ENCODE measurements at places on chromosomes 5 and 9. TPM values are rescaled to one million over a fixed set of nuclear protein-coding genes. Genes with fewer than 3 reads are reported as not detected.

DNA sequence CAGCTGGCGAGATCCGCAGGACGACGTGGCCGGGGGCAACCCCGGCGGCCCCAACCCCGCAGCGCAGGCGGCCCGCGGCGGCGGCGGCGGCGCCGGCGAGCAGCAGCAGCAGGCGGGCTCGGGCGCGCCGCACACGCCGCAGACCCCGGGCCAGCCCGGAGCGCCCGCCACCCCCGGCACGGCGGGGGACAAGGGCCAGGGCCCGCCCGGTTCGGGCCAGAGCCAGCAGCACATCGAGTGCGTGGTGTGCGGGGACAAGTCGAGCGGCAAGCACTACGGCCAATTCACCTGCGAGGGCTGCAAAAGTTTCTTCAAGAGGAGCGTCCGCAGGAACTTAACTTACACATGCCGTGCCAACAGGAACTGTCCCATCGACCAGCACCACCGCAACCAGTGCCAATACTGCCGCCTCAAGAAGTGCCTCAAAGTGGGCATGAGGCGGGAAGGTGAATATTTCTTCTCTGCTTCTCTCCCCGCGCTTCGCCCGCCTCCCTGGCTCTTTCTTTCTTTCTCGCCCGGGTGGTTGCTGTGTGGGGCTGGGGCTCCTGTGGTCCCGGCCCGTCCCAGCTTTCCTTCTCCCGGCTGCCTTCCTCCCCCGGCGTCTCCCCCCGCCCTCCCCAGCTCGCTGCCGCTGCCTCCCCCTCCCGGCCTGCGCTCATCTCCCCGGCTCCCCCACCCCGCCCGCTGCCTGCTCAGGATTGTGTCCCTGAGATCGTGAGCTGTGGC is 2.2 kb downstream of the NR2F1 start:
- DNase-seq = peak; percentile 29

DNA sequence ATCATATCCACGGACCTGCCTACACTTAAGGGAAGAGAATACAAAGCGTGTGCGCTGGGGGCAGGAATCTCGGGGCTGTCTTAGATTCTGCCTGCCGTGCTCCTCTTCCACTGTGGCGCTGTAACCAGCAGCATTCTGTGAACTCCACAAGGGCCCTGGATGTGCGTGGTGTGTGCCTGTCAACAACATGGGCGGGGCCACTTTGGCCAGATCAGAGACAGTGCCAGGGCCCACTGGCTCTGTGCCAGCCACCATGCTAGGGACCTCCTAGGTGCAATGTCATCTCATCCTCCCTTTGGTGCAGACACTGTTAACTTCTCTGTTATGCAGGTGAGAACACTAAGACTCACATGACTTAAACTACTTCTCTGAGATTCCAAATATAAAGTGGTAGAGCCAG is 113.7 kb downstream of the COL23A1 start:
- no peak for DNase-seq

- DNase-seq = no peak
Observed at GRCh38 chr5:65070026-65070425, 301.3 kb downstream of the CWC27 start.

DNA sequence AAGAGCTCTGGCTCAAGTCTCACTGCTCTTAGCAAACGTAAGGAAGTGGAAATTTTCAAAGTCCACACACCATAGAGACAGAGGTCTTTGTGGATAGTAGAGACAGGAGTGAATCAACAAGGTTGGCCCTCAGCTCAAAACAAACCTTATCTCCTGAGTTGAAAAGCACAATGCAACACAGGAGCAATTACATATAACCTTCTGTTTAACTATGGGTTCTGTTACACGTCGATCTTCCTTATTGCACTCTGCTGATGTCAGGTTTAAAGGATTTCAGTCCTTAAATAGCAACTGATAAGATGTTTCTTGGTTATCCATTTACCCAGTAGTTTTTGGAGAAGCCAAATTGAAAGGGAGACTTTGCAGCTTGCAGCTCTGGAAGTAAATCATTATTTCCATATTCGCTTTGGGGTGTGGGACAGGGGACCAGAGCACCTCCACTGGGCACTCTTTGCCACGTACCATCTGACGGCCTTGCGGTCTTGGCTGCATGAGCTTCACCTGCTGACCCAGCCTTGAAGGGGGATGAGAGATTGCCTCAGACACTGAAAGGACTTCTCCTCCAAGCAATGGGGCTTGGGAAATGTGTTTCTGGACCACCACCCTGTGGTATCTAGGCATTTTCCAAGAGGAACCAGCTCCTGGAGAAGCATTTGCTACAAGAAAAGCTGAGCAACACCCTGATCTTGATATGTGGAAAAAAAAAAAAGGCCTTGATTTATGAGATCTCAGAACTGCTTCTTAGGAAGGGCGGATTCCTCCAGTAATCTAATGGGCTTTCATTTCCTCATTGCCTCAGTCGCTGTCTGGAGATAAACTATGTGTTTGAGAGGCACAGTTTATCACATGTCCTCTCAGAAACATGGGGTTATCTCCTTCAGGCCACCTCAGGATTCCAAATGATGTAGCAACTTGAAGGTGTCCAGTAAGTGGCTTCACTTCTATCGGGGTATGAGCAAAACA is 56.2 kb upstream of the ZNF622 start:
- DNase-seq = no peak

DNA sequence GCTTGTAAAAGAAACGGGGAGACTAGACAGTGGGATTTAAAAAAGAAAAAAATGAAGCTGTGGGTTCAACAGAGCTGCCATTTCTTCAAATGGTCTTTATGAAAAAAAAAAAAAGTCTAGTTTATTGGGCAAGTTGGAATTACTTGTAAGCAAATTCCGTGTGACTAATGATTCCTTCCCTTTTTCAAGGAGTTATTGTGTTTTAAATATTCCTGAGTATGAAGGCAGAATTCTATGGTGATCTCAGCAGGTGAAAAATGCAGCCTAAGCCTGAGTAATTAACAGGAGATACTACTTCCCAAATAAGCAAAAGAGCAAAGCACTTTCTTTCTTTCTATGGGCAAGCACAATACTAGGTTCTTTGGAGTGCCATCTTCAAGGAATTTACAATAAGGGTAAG is 481.9 kb downstream of the ZNF608 start:
- no peak for DNase-seq

GRCh38 chr5:50969151-50970031 is 303.0 kb downstream of the PARP8 start:
- DNase-seq = no peak

DNA sequence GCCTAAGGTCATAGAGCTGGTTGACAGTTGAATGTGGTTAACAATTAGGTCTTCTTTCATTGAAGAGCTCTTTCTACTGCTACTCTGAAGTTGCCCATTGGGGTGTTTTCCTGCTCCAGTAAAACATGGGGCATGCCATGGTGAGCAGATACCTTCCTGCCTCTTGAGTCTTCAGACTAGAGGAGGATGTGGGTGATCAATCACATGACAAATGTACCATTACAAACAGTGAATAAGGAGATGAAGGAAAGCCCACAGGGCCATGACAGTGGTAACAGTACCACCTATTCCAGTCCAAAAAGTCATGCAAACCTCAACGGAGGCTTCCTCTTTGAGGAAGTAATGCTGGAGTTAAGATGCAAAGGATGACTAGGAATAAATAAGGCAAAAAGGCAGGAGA is 73.5 kb downstream of the CYFIP2 start:
- DNase-seq = no peak

- no peak for DNase-seq
Observed at GRCh38 chr5:38648703-38649291, 92.4 kb upstream of the LIFR start.

- DNase-seq = no peak
Observed at GRCh38 chr9:99020786-99021436, 77.2 kb downstream of the COL15A1 start.

DNA sequence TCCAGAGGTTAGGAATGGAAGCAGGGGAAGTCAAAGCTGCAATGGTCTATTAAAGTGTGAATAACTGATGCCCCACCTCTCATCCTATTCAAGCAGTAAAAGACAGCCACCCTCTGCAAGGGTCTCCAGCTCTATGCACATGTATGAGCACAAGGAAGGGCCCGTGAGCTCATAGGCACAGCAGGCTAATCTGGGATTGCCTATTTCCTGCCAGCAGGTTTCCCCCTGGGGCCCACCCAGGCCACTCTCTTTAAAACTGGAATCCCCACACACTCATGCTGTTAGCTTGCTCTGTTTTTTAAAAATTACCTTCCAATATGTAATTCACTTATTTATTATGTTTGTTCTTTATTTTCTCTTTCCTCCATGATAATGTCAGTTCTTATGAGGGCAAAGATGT is 48.7 kb upstream of the ZNF366 start:
- DNase-seq = no peak

GRCh38 chr9:92378865-92379560 is 25.4 kb downstream of the OGN start:
- DNase-seq = no peak

DNA sequence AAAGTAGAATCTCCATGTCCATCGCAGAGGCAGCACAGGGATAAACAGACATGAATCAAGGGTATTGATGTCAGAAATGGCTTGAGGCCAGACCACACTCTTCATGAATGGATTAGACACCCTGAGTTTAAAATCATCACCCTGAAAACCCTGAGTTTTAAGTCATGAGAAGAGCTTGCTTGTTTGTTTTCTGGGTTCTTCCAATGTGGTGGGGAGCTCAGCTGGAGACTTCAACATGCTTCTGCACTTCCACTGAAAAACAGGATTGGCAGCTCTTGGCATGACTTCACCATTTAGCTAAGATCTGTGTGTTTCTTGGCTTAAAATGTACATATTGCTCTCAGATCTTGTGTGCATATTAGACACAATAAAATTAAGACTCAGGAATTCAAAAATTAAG is 9.8 kb downstream of the GCNT4 start:
- DNase-seq = no peak

GRCh38 chr9:127975376-127976315 is 5.1 kb downstream of the EEIG1 start:
- no peak for DNase-seq

The CDC25C gene
- 36.2 TPM for total RNA-seq

The PRR7 gene
- total RNA-seq = 22.2 TPM

The CDX1 gene
- not detected for total RNA-seq

The TXNDC8 gene
- total RNA-seq = not detected

The SARDH gene
- 11.3 TPM for total RNA-seq

The QSOX2 gene
- 40.8 TPM for total RNA-seq
